ENCODE measurements at places on chromosomes 4 and X. TPM values are rescaled to one million over a fixed set of nuclear protein-coding genes. Genes with fewer than 3 reads are reported as not detected.

The MAGEA1 gene
- polyA plus RNA-seq, result not detected

The UCHL1 gene
- not detected for polyA plus RNA-seq

The CHRDL1 gene
- not detected for polyA plus RNA-seq

The IRAK1 gene
- 57.9 TPM for polyA plus RNA-seq

The SMAD1 gene
- polyA plus RNA-seq, result not detected

The HELQ gene
- polyA plus RNA-seq, result 41.1 TPM

Data from naive B cell (primary cell).